ENCODE measurements at places on chromosomes 11 and 22. TPM values are rescaled to one million over a fixed set of nuclear protein-coding genes. Genes with fewer than 3 reads are reported as not detected.

DNA sequence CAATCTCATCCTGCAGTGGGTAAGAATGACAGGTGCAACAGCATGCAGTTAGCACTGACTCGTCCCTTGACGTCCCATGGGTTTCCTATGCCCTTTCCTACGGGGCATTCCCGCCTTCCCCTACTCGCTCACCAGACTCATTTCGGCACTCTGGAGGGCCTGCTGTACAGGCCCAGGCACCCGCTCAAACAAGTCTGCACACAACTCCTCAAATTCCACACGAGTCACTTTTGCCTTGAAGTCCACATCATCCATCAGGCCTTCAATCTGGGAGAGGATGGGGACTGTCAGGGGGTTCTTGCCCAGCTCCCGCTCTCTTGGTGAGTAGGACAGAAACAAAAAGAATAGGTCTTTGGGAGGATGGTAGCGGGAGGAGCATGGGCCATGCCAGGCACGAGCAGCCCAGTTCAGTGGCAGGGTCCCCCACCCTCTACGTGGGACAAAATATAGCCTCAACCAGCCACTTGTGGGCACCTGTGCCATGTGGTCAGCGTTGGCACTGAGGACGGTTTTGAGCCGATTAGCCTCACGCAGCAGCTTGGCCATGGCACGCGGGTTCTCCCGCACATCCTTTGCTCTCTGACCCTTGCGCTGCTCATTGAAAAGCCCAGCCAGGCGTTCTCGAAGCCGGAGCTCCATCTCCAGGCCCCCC is 4.7 kb downstream of the HYOU1 start:
- H3K27me3 ChIP-seq: no peaks in the 10 kb centered on the region
- peaks cover 70% of the 10 kb centered on the region for H3K36me3 ChIP-seq
- H3K4me3 ChIP-seq: no peak overlapping the region
- peaks cover 24% of the 10 kb centered on the region for H3K4me1 ChIP-seq
- no peak for DNase-seq
- peak overlapping the region; percentile 68 for H3K27ac ChIP-seq

DNA sequence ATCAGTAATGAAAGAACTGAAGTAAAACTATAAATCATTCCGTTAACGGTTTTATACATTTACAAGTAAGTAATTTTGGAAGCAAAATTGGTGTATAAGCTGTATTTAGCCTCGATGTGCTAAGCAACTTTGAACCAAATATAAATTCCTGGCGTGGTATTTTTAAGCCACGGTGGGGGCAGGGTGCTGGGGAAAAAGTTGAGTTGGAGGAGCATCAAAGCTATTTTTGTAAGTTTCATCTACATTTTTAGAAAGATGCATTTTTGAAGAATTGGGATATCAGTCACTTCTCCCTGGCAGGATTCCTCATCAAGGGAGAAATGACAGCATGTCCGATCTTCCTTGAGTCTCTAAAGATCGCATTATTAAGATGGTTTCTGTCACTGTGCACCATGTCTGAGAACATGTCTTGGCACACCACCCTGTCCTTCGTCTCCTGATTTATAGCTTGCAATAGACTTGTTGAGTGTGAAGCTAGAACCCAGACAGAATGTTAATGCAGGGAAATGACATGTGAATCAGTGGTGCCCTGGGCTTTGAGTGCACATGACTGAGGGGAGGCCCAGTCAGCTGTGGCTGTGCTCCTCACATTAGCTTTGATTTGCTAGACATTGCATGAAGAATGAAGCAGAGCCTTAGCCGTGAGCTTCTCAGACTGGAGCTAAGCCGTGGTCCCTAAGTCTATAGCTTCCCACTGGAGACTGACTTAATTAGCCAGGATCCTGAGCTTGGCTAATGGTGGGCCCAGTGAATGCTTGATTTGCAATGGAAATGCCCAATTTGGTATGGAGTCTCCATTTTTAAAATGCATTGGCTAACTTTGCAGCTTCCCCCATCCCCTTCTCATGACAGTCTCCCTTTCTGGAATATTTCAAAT is 127.0 kb downstream of the COMMD9 start:
- H3K36me3 ChIP-seq: no peaks in the 10 kb centered on the region
- H3K4me1 ChIP-seq: no peaks in the 10 kb centered on the region
- no peak overlapping the region for H3K4me3 ChIP-seq
- H3K27me3 ChIP-seq: no peaks in the 10 kb centered on the region
- H3K27ac ChIP-seq: no peak overlapping the region
- DNase-seq: no peak

DNA sequence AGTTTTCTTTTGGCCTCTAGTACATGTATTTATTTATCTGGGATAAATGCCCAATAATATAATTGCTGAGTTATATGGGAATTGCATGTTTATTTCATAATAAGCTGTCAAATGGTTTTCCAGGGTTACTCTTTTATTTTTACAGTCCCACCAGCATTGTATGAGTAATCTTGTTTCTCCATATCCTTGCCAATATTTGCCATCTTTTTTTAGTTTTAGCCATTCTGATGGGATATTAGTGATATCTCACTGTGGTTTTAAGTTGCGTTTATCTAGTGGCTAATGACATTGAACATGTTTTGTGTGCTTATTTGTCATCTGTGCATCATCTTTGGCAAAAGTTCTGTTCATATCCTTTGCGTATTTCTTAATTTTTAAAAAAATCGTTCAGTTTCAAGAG is 372.8 kb upstream of the CCDC179 start:
- no peaks in the 10 kb centered on the region for H3K36me3 ChIP-seq
- H3K4me3 ChIP-seq: no peak overlapping the region
- H3K27me3 ChIP-seq: no peaks in the 10 kb centered on the region
- no peak for DNase-seq
- no peaks in the 10 kb centered on the region for H3K4me1 ChIP-seq

- no peak overlapping the region for H3K4me3 ChIP-seq
- H3K36me3 ChIP-seq: no peaks in the 10 kb centered on the region
- no peaks in the 10 kb centered on the region for H3K27me3 ChIP-seq
- no peak overlapping the region for H3K27ac ChIP-seq
Observed at GRCh38 chr22:23223569-23224317, 43.4 kb downstream of the BCR start.

DNA sequence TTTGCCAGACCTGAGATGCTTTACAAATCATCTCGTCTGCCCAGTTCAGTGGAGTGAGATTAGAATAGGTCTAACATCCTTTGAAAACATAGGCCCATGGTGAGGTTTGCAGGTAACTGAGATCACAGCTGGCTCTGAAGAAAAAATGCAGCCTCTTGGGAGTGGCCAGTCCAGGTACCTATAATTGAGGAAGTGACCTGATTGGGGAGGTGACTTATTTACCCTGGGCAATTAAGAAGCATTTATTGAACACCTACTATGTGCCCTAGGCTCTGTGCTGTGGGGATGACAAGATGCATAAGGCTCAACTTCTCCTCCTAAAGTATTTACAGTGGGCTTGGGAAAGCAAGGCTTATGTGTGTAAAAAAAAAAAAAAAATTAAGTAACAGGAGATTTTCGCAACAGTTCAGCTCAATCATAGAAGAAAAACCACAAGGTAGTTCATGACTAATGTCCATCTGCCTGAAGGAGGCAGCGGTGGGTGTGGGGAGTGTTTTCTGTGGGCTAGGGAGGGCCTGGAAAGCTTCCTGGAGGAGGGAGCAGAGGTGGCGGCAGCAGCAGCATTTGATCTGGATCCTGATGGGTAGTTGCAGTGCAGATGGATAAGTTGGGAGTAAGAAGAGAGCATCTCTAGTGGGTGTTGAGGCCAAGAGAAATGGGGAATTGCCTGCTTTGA is 16.1 kb downstream of the MICAL2 start:
- H3K27me3 ChIP-seq: no peaks in the 10 kb centered on the region
- H3K4me1 ChIP-seq: no peaks in the 10 kb centered on the region
- H3K27ac ChIP-seq: no peak overlapping the region
- no peak overlapping the region for H3K4me3 ChIP-seq
- no peak for DNase-seq

DNA sequence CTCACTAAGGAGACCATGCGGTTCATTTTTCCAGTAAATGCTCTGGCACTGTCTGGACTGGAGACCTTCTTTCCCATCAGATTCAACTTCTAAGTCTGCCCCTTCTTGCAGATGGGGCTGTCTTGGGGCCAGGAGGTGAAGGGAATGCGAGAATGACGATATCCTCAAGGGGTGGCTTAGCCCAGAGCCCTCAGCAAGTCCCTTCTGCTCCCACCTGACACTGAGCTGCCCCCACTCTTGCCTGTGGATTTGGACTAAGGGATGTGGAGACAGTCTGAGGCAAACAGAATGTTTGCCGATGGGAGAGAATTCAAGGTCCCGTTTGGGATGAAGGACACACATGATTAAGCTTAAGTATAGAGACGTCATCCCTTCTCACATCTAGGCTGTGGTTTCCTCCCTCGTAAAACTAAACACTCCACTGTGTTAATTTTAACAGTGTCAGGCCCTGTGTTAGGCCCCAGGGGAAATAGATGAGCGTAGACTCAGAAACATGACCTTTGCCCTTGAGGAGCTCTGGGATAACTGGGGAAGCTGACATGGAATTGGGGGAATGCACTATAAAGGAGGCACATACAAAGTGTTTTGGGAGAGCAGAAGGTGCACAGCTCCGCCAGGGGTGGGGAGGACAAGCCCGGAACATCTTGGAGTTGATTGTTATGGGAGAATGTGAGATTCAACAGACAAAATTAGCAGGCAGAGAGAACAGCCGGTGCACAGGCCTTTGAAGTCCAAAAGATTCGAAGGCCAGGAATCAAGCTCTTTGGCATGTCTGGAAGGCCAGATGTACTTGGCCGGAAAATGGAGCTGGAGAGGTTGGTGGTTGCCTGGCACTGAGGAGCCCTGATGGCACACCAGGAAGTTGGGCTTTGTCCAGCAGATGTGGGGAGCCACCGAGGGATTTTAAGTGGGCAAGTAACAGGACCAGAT is 71.6 kb downstream of the ST3GAL4 start:
- H3K4me1 ChIP-seq: no peaks in the 10 kb centered on the region
- no peak overlapping the region for H3K27ac ChIP-seq
- H3K27me3 ChIP-seq: no peaks in the 10 kb centered on the region
- H3K36me3 ChIP-seq: no peaks in the 10 kb centered on the region

DNA sequence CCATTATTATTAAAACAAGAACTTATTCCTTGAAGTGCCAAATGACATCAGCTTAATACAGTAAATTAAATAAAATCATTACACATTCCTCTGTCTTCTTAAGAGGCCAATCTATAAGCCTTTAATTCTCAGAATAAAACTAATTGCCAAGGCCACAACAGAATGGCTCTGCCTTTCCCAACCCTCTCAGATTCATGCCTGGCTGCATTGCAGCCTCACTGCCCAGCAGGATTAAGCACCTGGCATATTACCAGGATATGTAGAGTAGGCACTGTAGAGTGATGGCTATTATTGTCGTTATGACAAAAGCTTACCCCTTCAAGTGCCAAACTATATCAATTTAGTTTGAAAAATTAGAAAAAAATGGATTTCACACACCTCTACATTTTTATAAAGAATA is 9.4 kb upstream of the CALCA start:
- no peak overlapping the region for H3K4me3 ChIP-seq
- no peak overlapping the region for H3K27ac ChIP-seq
- H3K4me1 ChIP-seq: no peaks in the 10 kb centered on the region
- H3K27me3 ChIP-seq: peaks cover 11% of the 10 kb centered on the region

DNA sequence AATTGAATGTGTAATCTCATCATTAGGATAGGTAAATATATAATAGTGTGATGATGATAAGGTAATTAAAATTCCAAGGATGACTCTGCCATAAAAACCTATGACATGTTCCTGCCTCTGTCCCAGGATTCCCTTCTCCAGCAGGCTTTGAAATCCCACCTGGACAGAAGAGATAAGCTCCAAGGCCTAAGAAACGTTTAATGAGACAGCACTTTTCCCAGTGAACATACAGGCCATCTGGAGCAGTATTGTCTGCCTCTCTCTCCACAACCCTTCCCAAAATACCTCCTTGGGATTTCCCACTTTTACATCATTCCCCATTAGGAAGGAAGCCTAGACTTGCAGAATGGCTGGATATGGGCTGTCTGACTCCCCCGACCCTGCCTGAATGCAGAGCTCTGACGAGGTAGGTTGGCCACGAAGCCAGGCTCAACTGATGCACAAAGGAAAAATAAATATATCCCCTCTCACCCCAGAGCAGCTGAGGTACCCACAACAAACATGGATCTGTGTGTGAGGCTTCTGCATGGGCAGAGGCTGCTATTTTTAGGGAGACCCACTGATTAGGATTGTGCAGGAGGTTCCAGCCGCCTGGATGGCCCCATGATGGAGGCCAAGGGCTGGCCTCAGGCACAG is 71.0 kb downstream of the TMPRSS5 start:
- H3K27me3 ChIP-seq: no peaks in the 10 kb centered on the region
- no peak overlapping the region for H3K27ac ChIP-seq
- H3K4me1 ChIP-seq: no peaks in the 10 kb centered on the region
- no peak for DNase-seq
- no peak overlapping the region for H3K4me3 ChIP-seq

GRCh38 chr11:120216426-120217102 is 5.7 kb downstream of the OAF start:
- peaks cover 2% of the 10 kb centered on the region for H3K27me3 ChIP-seq
- no peak overlapping the region for H3K4me3 ChIP-seq
- DNase-seq: no peak
- no peak overlapping the region for H3K27ac ChIP-seq

DNA sequence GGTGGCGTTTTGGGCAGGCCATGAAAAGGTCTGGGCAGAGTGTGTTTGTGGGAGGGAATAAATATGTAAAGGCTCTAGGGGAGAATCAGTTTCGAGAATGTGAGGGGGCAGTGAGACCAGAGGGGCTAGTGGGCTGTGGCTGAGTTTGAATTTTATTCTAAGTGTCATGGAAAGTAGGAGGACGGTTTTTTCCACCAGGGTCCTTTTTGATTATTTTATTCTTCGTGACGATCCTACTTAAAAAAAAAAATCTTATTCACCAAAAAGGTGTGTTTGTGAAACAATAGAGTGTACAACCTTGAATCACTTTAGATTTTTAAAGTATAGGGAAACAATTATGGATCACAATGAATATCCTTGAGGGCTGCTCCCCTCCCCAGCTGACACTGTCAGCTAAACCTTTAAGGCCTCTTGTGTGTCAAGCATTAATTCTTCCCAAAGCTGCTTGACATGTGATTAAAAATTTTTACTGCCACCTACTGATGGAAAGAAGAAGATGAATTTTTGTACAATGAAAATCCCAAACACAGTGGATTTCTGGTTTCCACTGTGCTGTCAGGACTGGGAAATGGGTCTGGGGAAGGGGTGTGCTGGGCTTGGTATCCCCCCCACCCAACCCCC is 107.5 kb upstream of the OR4B1 start:
- H3K36me3 ChIP-seq: peaks cover 19% of the 10 kb centered on the region
- H3K4me1 ChIP-seq: peaks cover 51% of the 10 kb centered on the region
- no peaks in the 10 kb centered on the region for H3K27me3 ChIP-seq
- DNase-seq: no peak
- peak overlapping the region; percentile 91 for H3K4me3 ChIP-seq

LSP1 gene
- 452 TPM for polyA plus RNA-seq

GSC2 gene
- polyA plus RNA-seq: not detected

ARHGAP32 gene
- polyA plus RNA-seq: 0.83 TPM

POU2AF2 gene
- polyA plus RNA-seq: not detected

APOA4 gene
- polyA plus RNA-seq: not detected
